ENCODE measurements at places on chromosomes 1 and 21. TPM values are rescaled to one million over a fixed set of nuclear protein-coding genes. Genes with fewer than 3 reads are reported as not detected.

NRIP1 gene
- 18.8 TPM for total RNA-seq

C1orf185 gene
- not detected for total RNA-seq

MYBPH gene
- not detected for total RNA-seq

GRCh38 chr1:7584157-7584556 is 186.9 kb upstream of the VAMP3 start:
- no peak for DNase-seq

DNA sequence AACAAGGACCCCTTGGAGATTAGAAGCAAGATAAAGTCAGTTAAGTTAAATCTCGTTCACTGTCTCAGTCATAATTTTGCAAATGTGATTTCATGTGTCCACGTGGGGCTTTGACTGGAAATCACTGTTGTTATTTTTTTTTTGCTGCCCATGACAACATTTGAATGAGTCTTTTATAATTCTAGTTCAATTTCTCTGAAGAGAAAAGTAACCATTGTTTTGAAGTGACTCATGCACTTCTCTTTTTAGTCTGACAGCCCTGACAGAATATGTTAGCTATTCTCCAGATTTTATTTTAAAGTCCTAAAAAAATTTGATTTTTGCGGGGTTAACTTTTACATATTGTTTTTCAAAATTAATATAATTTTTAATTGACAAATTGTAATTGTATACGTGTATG is 30.7 kb upstream of the NLRP3 start:
- no peak for DNase-seq

NPPA gene
- not detected for total RNA-seq

GRCh38 chr1:41365320-41365633 is 4.0 kb downstream of the FOXO6 start:
- DNase-seq = no peak

GRCh38 chr1:2611031-2611501 is 21.8 kb downstream of the MMEL1 start:
- DNase-seq = no peak

DNA sequence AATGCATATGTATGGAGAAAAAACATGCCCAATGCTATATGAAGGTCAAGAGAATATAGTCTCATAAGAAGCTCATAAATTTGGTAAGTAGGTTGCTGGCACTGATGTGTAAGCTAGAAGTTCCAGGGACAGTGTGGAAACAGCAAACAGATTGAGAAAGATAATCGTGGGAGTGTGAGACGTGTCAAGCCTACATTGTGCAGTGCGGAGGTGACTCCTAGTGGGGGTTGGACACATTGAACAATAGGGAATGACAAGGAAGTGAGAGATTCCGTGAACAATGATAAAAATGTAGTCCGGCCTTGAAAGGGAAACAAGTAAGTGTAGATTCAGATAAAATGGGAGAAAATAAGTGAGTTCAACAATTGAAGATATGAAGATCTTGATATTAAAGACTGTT is 788.4 kb upstream of the PRMT6 start:
- DNase-seq = no peak

DNA sequence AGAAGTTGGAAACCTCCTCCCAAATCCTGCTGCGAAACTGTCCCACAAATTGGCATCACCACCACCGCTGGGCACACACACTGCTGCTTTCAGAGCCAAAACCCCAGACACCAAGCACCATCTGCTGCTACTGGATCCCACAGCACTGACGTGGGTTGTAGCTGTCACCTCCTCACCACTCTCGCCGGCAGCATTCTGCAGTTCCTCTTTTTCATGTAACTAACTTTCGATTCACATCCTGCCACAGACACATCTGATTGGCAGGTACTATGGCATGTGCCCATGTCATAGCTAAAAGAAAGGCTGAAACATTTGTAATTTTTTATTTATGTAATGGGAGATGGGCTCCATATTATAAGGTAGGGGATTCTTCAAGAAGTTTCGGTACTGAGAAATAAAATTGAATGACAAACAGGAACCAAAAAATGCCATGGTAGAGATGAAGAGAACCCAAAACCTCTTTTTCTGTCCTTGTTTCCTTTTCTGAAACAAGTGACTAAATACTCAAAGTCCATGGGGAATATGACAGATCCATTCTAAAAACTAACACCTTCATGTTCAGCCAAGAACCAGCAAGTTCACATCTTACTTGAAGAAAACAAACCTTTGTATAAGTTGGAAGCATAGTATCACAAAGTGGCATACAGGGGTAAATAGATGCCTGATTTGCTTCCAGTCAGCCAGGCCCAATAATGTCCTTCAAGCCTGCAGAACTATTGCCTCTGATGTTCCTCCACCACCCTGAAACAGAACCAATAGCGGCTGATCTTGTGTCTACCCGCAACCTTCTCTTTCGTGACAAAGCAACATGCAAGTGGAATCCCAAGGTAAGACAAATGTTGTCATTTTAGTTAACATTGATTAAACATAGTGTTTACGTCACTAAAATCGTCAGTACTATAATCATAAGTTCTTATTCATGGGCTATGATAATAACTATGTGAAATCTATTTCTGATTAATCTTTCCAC is 26.6 kb upstream of the RGS13 start:
- peak; percentile 86 for DNase-seq

DNA sequence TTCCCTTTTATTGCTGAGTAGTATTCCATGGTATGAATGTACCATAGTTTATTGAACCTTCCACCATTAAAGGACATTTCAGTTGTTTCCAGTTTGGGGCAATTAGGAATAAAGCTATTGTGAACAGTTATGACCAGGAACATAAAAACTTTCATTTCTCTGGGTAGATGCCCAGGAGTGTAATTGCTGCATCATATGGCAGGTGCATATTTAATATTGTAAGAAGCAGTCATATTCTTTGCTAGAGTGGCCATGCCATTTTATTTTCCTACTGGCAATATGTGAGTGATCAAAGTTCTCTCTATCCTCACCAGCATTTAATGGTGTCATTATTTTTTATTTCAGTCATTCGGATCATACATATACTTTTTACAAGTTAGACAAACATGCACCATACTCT is 23.9 kb upstream of the H3-3A start:
- DNase-seq = no peak

DNA sequence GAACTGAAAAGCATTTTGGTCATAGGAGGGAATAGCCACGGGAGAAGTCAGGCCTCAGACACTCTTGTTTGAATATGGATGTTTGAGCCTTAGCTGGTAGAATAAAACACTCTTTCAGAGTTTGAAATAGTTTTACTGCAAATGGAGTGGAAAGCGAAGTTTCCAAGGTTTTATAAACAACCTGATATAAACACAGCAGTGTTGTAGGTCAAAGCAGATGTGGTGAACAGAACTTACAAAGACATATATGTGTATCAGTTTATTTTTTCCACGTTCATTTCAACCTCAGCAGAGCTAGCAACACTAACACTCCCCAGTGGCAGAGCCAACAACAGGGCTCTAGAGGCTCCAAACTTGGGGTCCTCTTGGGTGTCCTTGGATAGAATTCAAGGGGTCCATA is 89.9 kb downstream of the WLS start:
- no peak for DNase-seq

GRCh38 chr1:201424146-201424545 is 2.6 kb upstream of the TNNI1 start:
- no peak for DNase-seq

- DNase-seq = no peak
Measured at GRCh38 chr1:228144193-228144992, 4.3 kb downstream of the GUK1 start.

KCNE1 gene
- total RNA-seq = 0.15 TPM

AMY1C gene
- total RNA-seq = not detected

KCNJ15 gene
- total RNA-seq = not detected

- DNase-seq = peak; percentile 61
Measured at GRCh38 chr1:230167419-230167852, 100.4 kb downstream of the GALNT2 start.

DNA sequence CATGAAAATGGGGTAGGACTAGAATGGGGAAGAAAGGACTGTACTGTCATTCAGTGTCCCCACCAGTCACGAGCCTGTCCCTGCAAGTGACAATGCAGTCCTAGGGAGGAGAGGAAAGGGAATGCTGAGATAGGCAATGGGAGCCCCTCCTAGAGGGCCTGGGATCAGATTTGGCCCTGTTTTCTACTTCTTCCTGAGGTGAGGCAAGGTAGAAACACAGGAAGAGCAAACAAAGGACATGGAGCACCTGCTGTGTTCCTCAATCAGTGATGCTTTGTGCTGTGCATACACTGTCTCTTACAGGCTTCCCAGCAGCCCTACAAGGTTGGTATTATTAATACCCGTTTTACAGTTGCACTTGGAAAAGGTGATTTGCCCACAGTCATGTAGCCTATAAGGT is 6.1 kb downstream of the FABP3 start:
- no peak for DNase-seq

ST6GALNAC5 gene
- total RNA-seq = not detected
